Effector memory CD4-positive, alpha-beta T cell (primary cell): ENCODE measurements at places on chromosomes 1 and 21.

DNA sequence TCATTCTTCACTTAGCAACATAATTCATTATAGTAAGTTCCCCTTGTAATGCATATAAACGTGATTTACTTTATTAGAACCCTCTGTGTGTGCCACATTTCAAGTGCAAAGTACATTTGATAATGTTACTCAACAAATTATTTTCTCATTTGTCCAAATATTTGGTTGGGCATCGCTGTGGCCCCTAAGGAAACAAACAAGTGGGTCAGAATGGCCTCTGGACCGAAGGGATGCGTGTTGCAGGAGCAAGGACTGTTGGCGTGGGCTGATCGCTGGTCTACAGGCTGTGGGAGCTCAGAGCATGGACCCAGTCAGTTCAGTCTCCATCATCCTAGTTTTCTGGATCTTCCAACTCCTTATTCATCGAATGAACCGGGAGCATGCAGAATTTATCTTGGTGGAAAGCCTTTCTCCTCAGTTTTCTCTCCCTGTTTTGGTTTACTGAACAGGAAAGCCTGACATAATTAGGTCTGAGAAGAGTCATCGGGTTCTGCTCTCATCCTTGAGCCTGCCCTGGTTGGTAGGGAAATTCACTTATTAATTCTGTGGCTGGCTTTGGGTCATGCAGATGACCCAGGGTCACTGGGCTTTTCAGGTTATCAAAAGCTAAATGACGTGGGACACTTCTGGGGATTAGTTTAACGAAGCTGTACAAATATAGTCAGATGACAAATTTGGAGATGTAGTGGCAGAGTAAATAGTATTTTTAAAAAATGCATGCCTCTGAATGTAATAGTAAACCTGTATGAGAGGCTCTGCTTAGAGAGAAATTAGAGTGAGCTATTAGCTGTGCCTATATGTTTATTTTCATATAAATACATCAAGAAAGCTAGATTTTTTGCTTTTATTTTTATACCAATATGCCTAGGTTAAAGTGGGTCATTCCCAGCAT is 200.2 kb downstream of the SDCCAG8 start:
- no peak overlapping the region for H3K27ac ChIP-seq
- no peak for DNase-seq
- H3K36me3 ChIP-seq, result no peaks in the 10 kb centered on the region
- H3K4me3 ChIP-seq, result no peak overlapping the region
- no peaks in the 10 kb centered on the region for H3K4me1 ChIP-seq

GRCh38 chr1:179126338-179127060 is 44.6 kb downstream of the TOR3A start:
- no peak overlapping the region for H3K4me3 ChIP-seq
- no peaks in the 10 kb centered on the region for H3K4me1 ChIP-seq
- no peak overlapping the region for H3K27ac ChIP-seq
- no peak for DNase-seq

- H3K27me3 ChIP-seq, result no peaks in the 10 kb centered on the region
- no peak for DNase-seq
- H3K27ac ChIP-seq, result no peak overlapping the region
- no peak overlapping the region for H3K4me3 ChIP-seq
- H3K4me1 ChIP-seq, result no peaks in the 10 kb centered on the region
- no peaks in the 10 kb centered on the region for H3K36me3 ChIP-seq
These were observed 9.1 kb upstream of the HEYL start for GRCh38 chr1:39648496-39648895.

DNA sequence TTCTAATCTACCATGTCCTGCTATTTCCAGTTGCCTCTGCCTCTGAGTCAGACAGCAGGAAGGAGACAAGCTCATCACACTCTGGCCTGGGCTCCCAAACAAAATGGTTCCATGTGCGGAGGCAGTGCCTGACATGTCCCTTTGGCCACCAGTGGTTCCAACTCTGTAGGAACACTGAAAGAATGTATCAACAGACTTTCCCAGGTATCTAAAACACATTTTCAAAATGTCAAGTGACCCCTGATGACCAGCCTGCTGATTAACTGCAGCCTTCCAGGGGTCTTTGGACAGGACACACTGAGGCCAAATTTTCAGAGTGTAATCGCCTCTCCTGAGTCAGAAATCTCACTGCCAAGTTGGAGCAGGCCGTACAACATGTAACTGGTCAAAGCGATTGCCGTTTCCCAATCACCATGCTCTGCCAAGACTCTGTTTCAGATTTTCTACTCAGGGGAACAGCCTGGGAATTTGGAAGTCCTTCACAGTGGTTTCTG is 172.7 kb downstream of the TPR start:
- H3K27ac ChIP-seq, result no peak overlapping the region
- H3K4me3 ChIP-seq, result no peak overlapping the region
- DNase-seq, result no peak
- H3K4me1 ChIP-seq, result no peaks in the 10 kb centered on the region
- H3K27me3 ChIP-seq, result no peaks in the 10 kb centered on the region
- H3K36me3 ChIP-seq, result no peaks in the 10 kb centered on the region

DNA sequence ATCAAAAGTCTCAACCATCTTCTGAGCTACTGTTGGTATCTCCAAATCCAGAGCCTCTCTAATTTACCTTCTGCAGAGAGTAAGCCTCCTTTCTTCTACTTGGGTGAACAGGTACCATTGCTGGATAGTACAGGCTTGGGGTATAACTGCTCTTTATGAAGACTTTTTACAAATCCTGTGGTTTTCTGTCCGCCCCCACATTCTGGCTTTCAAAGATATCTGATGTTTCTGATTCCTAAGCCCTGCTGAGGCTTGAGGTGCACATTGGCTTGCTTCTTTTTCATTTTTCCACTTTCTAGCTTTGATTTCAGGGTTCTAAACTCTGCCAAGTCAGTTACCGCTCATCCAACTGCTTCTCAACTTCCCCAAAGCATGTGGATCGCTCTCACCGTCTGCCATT is 37.1 kb downstream of the TENT5C start:
- DNase-seq, result no peak
- no peaks in the 10 kb centered on the region for H3K27me3 ChIP-seq
- no peaks in the 10 kb centered on the region for H3K4me1 ChIP-seq
- H3K27ac ChIP-seq, result no peak overlapping the region
- H3K36me3 ChIP-seq, result no peaks in the 10 kb centered on the region

DNA sequence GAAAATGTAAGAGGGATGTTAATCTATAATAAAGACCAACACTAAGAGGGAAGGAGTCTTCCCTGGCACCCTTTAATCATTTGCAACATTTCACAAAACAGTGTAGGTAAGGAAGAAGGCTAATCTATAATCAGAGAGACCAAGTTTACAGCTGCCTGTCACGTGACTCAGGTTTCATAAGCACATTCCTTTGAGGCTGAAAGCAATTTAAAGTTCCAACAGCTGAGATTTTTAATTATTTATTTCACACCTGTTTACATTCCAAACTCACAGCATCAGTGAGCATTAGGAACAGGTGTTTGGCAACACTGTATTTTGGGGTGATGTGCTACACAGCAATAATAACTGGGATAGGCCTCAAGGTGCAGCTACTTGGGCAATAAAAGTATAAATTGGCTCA is 75.7 kb upstream of the PGBD5 start:
- DNase-seq, result no peak
- H3K4me3 ChIP-seq, result no peak overlapping the region
- H3K27ac ChIP-seq, result no peak overlapping the region
- no peaks in the 10 kb centered on the region for H3K27me3 ChIP-seq
- no peaks in the 10 kb centered on the region for H3K4me1 ChIP-seq

DNA sequence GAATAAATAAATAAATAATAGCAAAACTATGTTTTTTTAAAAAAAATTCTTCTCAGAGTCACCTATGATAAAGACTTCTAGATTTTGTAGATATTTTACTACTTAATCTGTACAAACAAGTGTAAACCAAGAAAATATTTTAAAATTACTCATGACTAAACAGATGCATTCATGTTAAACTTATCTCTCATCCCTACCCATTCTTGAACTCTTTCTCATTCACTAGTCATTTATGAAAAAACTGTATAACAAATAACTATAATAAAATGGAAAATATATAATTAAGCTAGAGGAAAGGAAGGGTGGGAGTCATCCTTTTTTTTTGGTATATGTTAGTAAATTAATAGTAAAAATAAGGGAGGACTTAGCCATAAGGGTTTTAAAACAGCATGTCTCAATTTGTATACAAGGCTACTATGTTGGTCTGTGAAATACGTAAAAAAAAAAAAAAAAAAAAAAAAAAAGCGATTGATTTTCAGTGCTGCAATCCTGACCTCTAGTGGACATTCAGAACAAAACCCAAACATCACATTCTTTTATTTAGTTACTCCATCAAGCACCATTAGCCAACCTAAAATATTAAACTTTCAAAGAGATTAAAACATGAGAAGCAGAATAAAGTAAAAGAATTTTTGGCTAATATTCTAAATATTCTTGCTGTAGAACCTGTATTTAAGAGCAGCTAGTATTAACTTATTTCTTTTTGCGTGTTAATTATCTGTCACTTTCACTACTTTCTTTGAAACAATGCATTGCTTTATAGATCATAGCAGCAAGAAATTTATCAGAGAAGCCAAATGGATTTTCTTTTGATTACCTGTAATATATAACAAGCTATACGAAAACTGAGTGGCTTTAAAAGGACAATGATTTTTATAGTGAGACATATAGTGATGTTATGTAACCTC is 255.8 kb upstream of the CACYBP start:
- H3K4me3 ChIP-seq, result no peak overlapping the region
- H3K27ac ChIP-seq, result no peak overlapping the region
- H3K4me1 ChIP-seq, result no peaks in the 10 kb centered on the region
- no peaks in the 10 kb centered on the region for H3K27me3 ChIP-seq
- DNase-seq, result no peak

- no peak overlapping the region for H3K4me3 ChIP-seq
- H3K4me1 ChIP-seq, result no peaks in the 10 kb centered on the region
- H3K27me3 ChIP-seq, result no peaks in the 10 kb centered on the region
- DNase-seq, result no peak
These were observed 28.0 kb downstream of the NOL9 start for GRCh38 chr1:6526316-6526715.

GRCh38 chr1:28159680-28160079 is 16.8 kb downstream of the PTAFR start:
- H3K27ac ChIP-seq, result no peak overlapping the region
- H3K4me1 ChIP-seq, result no peaks in the 10 kb centered on the region
- no peak for DNase-seq
- H3K4me3 ChIP-seq, result no peak overlapping the region
- H3K27me3 ChIP-seq, result no peaks in the 10 kb centered on the region

DNA sequence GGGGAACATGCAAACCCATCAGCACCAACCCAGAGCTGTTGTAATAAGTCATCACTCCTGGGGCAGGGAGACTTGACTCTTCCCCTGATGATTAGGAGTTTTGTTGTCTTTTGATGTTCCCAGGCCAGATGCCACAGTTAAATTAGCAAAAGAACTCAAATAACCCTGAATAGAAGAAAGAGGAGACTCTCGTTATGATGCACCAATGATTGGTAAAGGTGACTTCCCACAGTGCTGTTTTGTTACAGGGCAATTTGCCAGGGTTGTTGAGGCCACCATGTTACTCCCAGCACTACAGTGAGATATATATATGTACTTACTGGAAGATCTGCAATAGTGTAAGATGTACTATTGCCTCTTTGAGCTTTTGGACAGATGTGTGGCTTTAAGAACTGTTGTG is 24.3 kb upstream of the RCAN1 start:
- no peak overlapping the region for H3K27ac ChIP-seq
- H3K4me1 ChIP-seq, result no peaks in the 10 kb centered on the region
- DNase-seq, result no peak
- no peak overlapping the region for H3K4me3 ChIP-seq
- no peaks in the 10 kb centered on the region for H3K27me3 ChIP-seq
- H3K36me3 ChIP-seq, result no peaks in the 10 kb centered on the region

DNA sequence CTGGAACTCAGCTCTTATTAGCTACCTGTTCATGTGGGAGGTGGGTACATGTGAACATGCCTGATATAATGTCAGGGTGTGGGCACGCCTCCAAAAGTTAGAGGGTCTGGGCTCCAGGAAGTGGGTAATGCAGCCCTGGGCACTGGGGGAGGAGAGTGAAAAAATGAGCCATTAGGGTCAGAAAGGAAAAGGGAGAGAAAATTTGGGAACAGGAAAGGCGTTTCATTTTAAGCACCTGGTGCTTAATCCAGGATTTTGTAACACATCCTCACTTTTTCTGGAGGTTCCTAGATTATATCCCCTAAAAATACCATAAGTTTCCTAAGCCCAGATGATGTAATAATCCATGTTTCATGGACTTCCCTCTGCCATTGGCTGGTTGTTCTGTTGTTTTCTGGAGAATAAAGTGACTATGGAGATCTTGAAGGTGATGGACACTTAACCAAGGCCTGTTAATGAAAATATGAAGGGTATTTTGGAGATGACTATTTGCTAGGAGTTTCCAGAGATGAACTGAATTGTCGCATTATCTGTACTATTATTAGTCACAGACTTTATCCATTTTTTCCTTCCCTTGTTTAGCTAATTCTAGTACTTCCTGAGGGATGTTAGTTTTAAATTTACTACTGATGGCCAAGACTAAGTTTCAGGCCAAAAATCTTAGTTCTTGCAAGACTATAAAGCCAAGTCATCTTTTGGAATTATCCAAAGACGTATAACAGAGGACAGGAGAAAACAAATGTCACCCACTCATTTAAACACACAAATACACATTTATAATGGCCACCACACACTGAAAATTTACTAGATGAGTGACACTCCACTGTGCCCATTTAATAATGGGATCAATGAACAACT is 24.4 kb upstream of the TARBP1 start:
- H3K27me3 ChIP-seq, result no peaks in the 10 kb centered on the region
- H3K27ac ChIP-seq, result no peak overlapping the region
- H3K36me3 ChIP-seq, result no peaks in the 10 kb centered on the region
- H3K4me3 ChIP-seq, result no peak overlapping the region
- no peak for DNase-seq
- no peaks in the 10 kb centered on the region for H3K4me1 ChIP-seq

DNA sequence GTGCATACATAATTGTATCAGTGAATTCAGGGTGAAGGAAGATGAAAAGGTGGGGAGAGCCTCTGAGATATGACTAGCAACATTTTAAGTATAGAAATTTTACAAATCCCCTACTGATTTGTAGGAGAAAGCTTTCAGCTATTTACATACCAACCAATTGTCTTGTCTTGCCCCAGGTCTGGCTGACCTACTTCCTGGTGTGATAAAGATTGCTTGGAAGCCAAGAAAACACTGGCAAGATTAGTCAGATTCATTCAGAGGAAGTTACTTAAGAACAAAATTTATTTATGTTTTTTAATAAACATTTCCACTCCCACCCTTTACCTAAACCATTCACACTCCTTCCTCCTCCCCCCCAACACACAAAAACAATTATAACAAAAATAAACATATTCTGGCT is 17.5 kb downstream of the PTGS2 start:
- DNase-seq, result no peak
- H3K27ac ChIP-seq, result no peak overlapping the region
- no peaks in the 10 kb centered on the region for H3K27me3 ChIP-seq
- no peak overlapping the region for H3K4me3 ChIP-seq
- H3K36me3 ChIP-seq, result no peaks in the 10 kb centered on the region

- no peaks in the 10 kb centered on the region for H3K4me1 ChIP-seq
- H3K4me3 ChIP-seq, result no peak overlapping the region
- H3K36me3 ChIP-seq, result no peaks in the 10 kb centered on the region
- no peak for DNase-seq
These were observed 69.3 kb downstream of the NR5A2 start for GRCh38 chr1:200096774-200097173.

GRCh38 chr1:30041741-30042437 is 681.5 kb downstream of the MATN1 start:
- H3K4me3 ChIP-seq, result no peak overlapping the region
- no peaks in the 10 kb centered on the region for H3K36me3 ChIP-seq
- no peaks in the 10 kb centered on the region for H3K27me3 ChIP-seq
